NCI-H446 (cell line): ENCODE measurements at places on chromosomes 1 and 21.

DNA sequence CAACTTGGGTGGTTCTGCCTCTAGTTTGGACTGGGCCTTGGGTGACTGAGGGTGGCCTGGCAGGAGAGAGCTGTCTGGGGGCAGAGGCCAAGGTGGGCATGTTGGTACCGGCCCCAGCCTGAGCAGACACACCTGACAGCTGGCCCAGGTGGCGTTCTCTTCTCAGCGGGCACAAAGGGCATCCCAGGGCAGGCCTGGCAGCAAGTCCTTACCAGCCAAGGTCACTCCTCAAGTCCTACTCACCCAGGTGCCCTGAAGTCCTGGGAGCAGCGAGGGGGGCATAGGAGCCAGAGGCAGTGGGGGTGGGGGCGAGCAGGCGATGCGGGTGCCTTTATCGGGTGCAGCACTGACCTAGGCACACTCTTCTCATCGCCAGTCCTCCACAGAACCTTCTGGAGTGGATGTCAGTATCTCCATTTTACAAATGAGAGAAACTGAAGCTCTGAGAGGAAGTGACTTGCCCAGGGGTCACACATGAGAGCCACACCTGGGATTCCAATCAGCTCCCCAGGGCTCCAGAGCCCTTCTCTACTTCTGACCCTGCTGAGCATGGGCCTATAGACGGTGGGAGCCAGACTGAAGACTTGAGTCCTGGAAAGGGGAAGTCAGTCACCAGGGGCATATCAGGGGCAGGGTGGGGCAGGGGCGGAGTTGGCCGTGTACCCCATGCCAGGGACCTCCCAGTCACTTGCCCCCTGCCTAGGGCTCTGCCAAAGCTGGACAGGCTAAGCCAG, 587 bp upstream of the SLC25A34 start:
- DNase-seq: no peak

GRCh38 chr1:203450001-203450400, 25.6 kb upstream of the PRELP start:
- no peak for DNase-seq

DNA sequence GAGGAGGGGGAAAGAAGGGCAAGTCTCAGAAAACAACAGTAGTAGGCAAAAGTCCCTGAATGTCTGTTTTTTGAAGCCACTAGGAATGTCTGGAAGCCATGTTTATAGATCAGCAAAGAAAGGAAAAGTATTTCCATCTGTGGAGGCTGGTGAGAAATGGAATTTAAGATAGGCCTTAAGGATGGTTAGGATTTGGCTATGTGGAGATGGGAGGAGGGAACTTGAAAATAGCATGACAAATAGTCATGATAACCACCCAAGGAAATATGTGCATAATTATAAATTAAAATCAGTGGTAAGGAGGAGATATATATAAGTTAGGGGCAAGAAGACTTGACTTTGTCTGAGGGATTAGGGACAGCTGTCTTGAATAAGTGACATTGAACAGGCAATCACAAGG, 33.8 kb upstream of the FGGY start:
- DNase-seq: no peak

GRCh38 chr1:64675718-64676345, 69.0 kb upstream of the RAVER2 start:
- DNase-seq: peak; percentile 44

DNA sequence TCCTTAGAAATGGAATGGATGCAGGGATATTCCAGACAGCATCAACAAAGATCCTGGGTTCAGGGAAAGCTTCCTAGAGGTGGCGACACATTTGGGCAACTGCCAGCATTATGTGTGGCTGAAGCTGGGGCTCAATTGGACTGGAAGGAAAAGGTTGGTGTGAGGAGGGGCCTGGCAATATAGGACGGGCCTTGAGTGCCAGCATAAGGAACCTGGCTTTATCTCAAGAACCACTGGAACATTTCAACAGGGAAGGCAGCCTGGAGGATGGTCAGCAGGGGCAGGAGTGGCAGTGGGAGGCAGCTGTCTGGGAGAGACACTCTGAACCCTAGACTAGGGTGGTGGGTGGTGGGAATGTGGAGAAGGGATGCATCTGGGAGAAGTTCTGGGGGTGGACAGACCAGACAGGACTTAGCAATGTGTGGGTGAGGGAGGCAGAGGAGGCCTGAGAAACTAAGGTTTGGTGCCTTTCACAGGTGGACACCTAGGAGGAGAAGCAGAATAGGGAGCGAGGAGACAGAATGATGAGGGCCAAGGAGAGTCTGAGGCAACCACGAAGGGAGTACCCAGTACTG, 3.5 kb downstream of the SH3BGRL3 start:
- no peak for DNase-seq

- DNase-seq: no peak
These were observed 2.8 kb upstream of the KRTAP10-5 start for GRCh38 chr21:44583089-44583799.

- DNase-seq: no peak
These were observed 389.8 kb upstream of the ADGRL2 start for GRCh38 chr1:81410941-81411340.

DNA sequence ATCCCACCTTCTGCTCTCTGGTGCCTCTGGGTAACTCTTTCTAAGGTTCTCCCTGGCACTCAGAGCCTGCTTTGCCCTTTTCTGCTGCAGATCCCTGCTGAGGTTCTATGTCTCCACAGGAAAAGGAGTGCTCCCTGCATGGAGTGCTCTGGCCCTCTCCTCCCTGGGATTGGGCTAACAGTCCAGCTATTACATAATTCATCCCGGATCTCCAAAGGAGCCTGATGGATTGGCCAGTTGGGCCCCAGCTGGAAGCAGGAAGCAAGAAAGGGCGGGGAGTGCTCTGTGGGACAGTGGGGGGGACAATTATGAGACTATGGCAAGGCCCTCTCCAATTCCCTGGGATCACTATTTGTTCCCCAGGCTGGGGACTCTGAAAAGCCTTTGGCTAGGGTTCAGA, 51.9 kb upstream of the GOLT1A start:
- no peak for DNase-seq

GRCh38 chr1:85289848-85290335, 13.5 kb upstream of the BCL10 start:
- no peak for DNase-seq

DNA sequence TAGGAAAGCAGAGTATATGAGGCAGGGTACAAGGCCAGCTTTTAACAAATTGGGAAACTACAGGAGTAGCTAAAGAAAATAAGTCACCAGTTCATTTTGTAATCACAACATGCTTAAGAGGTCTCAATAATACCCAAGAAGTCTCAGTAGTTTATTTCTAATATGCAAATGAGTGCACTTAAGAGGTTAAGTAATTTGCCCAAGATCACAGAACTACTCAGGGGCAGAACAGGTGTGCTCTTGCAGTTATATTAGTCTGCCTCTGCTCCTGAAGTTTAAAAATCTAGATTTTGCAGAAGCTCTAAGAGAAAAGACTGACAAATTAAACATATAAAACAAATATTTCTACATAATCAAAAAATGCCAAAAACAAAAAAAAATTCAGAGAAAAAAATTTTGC, 6.9 kb downstream of the EPS15 start:
- no peak for DNase-seq

- no peak for DNase-seq
These were observed 118.2 kb downstream of the MAP3K21 start for GRCh38 chr1:233445737-233446136.

- no peak for DNase-seq
These were observed 213.0 kb downstream of the COL24A1 start for GRCh38 chr1:85943526-85943925.

- no peak for DNase-seq
These were observed 3.0 kb upstream of the SLC44A5 start for GRCh38 chr1:75613916-75614315.

- no peak for DNase-seq
These were observed 14.5 kb upstream of the CBR3 start for GRCh38 chr21:36120304-36120888.

GRCh38 chr1:219174460-219175211, 958 bp downstream of the LYPLAL1 start:
- peak; percentile 44 for DNase-seq

DNA sequence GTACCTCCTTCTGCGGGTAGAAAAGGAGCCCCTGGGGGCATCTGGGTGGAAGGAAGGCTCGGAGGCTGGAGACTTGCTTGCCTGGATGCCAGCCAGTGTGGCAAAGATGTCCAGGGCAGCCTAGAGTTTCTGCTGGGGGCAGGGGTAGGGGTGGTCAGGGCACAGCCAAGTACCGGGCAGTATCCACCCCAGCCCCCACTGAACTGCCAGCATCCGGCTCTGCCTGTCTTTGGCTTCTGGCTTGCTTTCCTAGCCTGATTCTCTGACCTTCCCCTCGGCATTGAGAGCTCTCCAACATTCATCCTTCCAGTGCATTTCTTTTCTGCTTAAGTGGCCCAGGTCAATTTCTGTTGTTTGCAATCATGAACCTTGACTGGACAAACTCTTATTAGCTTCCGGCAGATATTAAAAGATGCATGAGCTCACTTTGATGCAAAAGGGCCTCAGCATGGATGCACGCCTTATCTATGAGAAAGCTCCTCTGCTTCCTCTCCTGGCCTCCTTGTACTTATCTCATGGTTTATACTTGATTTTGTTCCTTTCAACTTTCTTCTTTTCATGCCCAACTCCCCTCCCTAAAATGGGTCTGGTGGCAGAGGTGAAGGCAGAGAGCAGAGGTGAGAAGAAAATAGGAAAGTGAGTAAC, 116.9 kb downstream of the HLCS start:
- DNase-seq: no peak

DNA sequence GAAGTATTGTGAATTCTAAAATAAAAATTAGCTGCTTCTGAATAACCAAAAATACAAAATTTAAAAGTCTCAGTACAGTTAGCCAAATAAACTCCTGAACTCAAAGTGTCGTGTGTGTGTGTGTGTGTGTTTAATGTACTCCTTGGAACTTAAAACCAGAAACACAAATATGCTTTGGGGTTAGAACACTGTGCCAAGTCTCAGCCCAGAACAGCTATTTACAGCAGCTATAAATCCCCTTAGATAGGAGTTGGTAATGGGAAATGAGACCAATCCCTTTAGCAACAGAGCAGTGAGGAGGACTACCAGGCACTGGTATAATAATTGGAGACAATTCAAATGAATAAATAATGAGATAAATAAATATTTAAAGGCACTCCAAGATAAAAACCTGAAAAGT, 83.1 kb downstream of the PATJ start:
- no peak for DNase-seq

DNA sequence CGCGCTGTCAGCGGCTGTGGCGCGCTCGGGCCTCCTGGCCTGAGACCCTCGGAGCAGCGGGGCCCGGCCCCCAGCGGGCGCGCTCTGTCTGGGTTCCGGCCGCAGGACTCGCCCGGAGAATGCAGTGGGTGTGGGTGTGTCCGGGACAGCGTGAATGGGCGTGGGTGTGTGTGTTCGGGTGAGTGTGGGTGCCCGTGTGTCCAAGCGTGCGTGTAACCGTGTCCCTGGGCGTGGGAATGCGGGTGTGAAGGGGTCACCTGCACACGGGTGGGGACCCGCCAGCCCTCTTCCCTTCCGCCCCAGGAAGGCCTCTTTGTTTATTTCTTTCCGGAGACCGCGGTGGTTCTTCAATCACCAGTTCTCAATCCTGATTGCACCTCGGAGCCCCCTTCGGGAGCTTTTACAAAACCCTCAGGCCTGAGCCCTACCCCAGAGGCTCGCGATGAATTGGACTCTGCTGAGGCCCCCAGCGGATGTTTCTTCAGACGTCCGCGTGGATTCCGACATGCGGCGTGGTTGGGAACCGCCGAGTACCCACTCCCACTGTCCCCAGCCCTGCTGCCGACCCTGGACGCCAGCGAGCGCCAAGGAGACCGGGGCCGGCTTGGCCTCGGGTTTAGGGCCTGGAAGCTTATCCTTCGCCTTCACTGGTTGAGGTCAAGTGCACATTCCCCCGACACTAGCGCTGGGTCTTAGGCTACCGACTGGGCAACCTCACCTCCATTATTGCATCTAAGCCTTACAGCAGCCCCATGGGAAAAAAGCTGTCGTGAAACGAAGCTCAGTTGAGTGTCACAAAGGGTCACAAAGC, 19.3 kb downstream of the SERTAD4 start:
- DNase-seq: no peak

DNA sequence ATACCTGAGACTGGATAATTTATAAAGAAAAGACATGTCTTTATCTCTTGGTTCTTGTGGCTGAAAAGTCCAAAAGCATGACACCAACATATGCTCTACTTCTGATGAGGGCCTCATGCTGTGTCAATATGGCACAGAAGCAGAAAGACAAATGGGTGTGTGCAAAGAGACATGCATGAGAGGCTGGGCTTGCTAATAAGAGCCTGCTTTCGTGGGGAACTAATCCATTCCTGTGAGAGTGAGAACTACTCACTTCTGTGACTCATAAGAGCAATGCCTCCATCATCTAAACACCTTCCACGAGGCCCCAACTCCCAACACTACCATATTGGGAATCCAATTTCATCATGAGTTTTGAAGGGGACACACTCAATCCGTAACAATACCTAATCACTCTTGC, 340.0 kb upstream of the DUSP10 start:
- DNase-seq: no peak

DNA sequence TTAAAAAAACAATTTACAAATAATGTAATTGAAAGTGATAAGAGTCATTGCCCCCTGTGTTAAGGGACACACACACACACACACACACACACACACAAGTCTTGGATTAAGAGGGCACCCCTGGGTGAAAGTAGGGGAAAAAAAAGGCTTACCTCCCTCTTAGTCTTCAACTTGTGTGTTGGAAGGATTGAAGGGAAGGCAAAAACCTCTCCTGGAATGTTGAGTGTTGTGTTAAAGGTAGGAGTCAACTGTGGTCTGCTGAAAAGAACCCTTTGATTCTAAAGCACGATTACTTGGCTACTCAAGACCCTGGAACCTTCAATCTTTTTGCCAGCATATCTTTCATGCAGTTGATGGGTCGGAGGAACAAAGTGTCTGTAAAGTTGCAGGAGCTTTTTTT, 6.4 kb downstream of the PBX1 start:
- no peak for DNase-seq

- DNase-seq: no peak
These were observed 22.8 kb upstream of the PDE9A start for GRCh38 chr21:42630626-42631025.

GRCh38 chr1:160189649-160190625, at the start of gene CASQ1:
Gene CASQ1 (plus strand): TSS chr1:160190575. CDS start chr1:160190752, 177 bp downstream.
- peak; percentile 25 for DNase-seq

- no peak for DNase-seq
These were observed 62.9 kb downstream of the TEX35 start for GRCh38 chr1:178575611-178576361.

GRCh38 chr1:26811708-26812107, 14.8 kb upstream of the ZDHHC18 start:
- DNase-seq: no peak

GRCh38 chr1:168734946-168735345, 5.9 kb upstream of the DPT start:
- DNase-seq: peak; percentile 25

- DNase-seq: peak; percentile 87
These were observed 15.8 kb downstream of the COLGALT2 start for GRCh38 chr1:184021728-184022127.

DNA sequence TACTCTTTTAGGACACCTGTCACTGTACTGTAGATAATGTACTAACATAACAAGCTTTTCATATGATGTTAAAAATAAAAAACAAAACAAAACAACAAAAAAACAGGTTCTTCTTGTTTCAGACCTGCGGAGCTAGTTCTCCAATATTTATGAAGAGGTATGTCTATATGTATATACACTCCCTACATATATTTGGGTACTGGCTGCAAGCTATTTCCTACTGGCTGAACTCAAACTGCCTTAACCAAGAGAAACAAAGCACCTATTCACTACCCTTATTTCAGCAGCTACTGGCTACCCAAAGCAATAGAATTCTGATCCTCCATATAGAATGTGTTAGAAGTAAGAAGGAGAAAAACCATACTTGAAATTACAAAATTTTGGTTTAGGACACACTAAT, 73.5 kb downstream of the ABL2 start:
- DNase-seq: no peak
